ENCODE measurements at places on chromosomes 1 and 21.
A peak's percentile ranks its signal among the peaks of the same experiment; 100 is the strongest.

DNA sequence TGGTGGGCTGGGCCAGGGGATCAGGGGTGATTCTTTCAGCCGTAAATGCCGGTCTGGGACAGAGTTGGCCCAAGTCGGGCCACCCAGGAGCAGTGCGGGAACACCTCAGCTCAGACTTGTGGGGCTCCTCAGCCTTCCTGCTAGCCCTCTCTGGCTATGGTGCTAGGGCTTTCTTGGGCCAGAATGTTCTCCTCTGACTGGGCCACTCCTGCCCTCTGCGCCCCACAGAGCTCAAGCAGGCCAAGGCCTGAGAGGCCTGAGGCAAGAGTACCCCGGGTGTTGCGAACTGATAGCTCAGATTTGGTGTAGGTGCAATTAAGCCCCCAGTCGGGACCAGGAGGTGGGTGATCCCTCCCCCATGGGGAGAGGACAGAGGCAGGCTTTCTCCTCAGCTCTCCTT, 51.8 kb downstream of the LGR6 start:
- no peak for DNase-seq

DNA sequence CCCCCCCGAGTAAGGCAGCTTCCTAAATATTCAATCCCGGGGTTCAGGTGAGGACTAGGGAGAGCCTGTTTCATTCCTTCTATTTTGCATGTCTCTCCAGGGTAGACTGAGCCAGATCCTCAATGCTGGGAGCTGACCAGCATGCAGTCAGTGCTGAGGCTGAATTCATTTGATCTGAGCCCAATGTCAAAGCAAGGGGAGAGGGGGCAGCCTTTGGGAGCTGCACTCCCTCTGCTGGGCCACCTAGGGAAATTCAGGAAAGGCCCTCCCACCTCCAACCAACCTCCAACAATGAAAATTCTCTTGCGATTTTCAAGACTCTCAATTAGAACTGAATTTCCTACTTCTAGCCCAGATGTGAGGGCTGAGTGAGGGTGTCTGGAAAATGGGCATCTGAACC, 371.2 kb downstream of the NPHP4 start:
- peak; percentile 90 for DNase-seq

DNA sequence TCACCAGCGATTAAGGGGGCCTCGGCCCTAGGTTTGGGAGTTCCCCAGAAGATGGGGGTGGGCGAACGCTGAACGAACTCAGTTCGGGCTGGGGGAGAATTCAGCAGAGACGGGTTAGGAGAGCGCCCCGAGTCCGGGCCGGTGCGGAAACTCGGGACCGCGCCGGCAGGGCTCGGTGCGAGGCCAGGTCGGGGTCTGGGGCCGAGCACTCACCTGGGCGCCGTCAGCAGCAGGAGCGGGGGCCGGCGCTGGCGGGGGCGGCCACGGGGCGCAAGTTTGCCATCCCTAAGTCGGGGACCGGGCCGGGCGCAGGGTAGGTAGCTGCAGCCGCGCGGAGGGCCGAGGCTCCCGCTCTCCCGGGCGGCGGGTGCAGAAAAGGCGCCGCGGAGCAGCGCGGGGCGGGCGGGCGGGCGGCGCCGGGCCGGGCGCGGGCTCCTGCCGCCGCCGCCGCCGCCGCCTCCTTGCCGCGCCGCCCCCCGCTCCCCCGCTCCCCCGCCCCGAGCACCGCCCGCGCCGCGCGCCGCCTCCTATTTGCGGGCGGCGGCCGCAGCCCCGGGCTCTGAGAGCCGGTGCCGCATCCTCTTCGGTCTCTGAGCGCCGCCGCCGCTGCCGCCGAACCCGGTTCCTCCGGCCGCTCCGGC, 349 bp downstream of the ADGRB2 start:
- no peak for DNase-seq

- DNase-seq: no peak
Observed at GRCh38 chr1:171172471-171172870, 12.6 kb upstream of the FMO2 start.

DNA sequence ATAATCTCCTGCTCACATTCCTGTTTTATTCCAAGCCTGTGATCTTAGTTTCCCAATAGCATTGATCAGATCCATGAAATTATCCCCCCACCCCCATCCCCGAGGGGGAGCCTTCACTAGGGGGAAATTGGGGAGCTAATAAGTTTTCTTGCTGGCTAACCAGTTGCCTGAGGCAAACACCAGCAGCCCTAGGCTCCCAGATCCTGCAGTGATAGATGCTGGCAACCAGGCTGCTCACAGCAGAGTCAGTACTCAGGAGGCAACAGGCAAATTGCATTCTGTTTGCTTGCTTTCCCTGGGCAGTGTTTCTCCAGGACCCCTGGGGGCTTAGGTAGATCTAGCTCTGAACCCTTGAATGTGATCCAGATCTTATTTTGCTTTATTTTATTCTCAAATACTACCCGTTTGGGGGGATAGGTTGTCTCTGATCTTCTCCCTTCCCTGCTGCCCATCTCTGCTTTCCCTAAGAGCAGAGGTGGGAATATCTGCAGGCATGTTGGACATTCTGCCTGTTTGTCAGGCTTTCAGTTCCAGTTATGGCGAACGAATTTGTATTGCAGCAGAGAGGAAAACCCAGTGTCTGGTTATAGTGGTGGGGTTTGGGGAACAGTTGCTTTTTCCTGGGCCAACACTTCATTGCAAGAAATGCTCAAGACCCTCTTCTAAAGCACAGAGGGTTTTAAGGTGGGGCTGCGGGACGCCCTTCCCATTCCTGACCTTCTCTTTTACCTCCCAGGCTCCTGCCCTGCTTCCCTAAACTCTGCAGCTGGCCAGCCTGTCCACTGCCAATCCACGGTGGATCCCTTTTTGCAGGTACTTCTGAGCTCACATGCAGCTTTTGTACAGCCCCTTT, 289.8 kb upstream of the PLXNA2 start:
- no peak for DNase-seq

- no peak for DNase-seq
Observed at GRCh38 chr1:118148034-118148433, 37.0 kb downstream of the SPAG17 start.

DNA sequence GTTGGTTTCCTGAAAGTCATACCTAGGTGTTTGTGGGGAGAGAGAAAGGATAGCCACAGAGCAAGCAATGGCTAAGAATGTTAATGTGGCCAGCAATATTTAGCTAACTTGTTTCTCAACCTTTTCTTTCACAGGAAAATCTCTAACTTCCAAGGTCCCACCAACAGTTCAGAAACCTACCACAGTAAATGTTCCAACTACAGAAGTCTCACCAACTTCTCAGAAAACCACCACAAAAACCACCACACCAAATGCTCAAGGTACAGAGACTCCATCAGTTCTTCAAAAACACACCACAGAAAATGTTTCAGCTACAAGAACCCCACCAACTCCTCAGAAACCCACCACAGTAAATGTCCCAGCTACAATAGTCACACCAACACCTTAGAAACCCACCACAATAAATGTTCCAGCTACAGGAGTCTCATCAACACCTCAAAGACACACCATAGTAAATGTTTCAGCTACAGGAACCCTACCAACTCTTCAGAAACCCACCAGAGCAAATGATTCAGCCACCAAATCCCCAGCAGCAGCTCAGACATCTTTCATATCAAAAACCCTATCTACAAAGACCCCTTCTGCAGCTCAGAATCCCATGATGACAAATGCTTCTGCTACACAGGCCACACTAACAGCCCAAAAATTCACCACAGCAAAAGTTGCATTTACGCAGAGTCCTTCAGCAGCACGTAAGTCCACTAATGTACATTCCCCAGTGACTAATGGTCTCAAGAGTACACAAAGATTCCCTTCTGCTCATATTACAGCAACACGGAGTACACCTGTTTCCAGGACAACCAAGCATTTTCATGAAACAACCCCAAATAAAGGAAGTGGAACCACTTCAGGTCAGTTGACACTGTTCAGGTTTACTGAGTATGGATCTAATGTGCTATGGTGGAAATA, 15.3 kb downstream of the CD55 start:
- no peak for DNase-seq

- no peak for DNase-seq
Observed at GRCh38 chr1:41455479-41456332, 28.8 kb downstream of the EDN2 start.

- DNase-seq: no peak
Observed at GRCh38 chr1:32783851-32784250, 33.3 kb downstream of the YARS1 start.

DNA sequence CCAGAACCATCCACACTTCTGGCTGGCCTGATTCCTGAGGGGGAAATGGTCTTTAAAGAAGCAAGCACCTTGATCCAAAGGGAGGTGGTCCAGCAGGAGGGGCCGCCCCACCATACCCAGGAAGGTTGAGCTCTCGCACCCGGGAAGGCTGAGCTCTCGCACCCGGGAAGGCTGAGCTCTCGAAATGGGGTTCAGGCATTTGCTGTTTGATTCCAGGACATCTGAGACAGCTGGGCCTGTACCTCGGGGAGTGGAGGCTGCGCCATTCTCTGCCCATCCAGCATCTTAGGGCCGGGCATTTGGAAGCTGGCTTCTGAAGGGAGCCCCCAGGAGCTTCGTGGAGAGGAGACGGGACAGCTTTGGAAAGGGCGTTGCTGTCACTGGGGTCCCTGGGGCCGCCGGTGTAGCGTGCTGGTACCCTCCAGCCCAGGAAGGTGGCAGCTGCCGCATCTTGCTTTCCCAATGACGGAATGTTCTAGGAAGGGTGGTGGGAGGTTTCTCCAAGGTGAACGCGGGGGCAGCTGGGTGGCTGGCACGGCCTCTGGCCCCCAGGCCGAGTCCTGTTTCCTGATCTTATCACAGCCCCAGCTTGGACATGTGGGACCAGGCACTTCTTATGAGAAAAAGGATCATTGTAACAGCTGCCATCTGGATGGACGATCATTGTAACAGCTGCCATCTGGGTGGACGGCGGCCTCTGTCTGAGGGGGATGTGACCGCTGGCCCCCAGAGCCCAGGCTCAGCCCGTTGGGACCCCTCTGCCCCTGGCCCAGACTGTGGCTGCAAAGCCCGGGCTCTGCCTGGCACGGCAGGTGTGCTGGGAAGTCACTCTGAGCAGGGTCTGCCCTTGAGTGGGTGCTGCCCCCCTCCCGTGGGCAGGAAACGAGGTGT, 61.6 kb downstream of the COL18A1 start:
- no peak for DNase-seq

DNA sequence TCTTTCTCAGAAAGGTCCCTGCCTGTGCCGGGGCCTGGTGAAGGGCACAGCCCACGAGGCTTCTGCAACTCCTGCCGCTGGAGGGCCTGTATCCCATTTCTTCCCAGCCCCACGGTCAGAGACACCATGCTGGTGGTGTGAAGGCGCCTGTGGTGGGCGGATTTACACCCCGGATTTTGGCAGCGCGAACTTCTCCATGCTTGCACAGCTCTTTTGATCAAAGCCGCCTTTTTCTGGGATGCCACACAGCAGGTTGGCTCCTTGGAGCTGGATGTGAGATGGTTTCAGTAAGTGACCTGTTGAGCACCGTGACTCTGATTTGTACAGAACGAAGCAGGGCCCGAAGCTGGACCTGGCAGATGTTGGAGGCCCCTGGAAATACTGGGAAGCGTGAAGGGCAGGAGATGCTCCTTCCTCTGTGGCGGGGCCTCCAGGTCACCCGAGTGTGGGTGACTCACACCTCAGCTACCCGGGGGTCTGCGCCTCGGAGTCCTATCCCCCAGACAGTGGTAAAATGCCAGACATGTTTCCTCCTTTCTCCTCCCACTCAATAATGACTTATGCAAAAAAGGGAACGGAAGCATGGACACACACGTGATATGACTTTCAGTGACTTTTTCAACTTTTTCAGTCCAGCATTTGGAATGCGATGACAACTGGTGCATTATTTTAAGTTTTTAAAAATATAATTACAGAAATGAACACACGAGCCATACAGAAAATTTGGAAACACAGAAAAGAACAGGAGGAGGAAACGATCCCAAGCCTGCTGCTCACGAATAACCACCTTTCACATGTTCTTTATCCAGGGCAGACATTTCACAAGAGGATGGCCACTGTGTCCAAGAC, 9.0 kb downstream of the UMODL1 start:
- DNase-seq: no peak

DNA sequence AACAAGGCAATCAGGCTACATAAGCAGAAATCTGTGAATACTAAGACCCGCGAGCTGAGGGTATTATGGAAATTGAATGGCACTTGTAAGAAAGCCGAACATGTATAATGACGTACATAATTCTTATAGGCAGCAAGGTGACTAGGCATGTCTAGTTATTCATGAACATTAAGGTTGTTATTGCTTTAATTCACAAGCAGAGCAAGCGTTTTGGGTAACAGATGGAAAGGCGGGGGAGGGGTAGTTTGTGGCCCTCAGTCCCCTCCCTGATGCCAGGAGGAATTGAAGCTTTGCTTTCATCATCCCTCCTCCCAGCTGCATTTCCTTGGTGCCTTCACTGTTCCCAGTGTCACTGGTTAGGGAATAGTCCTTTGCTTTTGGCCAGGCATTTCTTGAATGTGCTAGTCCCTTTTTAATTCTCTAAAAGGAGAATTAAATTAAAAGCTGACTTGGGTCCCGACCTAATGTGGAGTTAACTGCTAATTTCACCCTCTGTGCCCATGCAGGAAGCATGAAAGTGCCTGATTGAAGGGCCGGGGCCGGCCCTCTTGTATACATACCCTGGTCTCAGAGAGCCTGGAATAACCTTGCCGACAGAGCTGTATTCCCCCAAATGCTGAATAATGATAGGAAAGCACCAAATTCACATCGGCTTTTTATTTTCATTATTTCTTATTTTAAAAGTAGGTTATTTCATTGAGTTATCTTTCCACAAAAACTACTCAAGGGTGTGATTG, 42.5 kb downstream of the RYR2 start:
- no peak for DNase-seq

- no peak for DNase-seq
Observed at GRCh38 chr1:172746091-172746949, 87.4 kb downstream of the FASLG start.

DNA sequence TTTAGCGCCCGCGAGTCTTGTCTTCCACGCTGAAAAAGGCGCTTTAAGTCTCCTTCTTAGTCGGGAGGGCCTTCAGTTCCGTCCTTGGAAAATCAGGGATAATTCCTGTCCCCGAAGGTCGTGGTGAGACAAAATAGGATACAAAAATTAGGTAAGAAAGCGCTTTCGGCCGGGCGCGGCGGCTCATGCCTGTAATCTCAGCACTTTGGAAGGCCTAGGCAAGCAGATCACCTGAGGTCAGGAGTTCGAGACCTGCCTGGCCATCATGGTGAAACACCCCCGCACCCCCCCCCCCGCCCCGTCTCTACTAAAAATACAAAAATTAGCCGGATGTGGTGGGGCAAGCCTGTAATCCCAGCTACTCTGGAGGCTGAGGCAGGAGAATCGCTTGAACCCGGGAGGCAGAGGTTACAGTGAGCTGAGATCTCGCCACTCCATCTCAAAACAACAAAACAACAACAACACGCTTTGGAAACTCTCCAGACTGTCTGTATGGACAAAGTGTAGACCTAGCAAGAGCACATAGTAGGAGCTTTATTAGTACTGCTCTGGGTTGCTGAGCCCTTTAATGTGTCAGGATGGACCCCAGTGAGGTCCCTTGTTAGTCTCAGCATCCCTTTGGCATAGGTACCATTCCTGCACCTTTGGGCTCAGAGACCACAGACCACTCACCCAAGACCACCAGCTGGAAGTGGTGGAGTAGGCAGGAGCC, 790 bp upstream of the TMEM54 start:
- no peak for DNase-seq

- no peak for DNase-seq
Observed at GRCh38 chr1:200671235-200671786, 1.6 kb upstream of the DDX59 start.
